ENCODE measurements at places on chromosomes 7 and 10.

GRCh38 chr7:49522111-49522510, 251.3 kb upstream of the VWC2 start:
- peak; percentile 84 for DNase-seq

DNA sequence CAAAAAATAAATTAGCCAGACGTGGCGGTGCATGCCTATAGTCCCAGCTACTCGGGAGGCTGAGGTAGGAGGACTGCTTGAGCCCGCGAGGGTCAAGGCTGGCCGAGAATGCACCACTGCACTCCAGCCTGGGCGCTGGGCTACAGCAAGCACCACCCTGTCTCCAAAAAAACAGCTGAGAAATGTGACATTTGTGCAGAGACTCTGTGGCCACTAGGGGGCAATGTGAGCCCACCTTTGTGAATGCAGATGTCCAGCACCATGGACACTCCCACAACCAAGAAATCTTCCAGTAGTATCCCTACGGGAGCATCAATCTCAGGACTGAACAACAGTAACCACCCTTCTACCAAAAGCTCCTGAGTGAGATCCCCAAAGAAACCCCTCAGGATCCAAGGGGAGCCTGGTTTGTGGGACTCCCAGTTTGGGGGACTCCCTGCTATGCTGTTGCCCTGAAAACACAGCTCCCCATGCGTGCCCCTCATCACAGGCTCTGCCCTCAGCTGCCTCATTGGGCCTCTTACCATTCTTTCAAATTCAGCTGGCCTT, 6.2 kb upstream of the AHCYL2 start:
- DNase-seq = peak; percentile 92

- no peak for DNase-seq
These were observed 527.7 kb upstream of the CELF2 start for GRCh38 chr10:10489805-10490571.

- DNase-seq = no peak
These were observed 33.8 kb upstream of the ARMS2 start for GRCh38 chr10:122420624-122421007.

DNA sequence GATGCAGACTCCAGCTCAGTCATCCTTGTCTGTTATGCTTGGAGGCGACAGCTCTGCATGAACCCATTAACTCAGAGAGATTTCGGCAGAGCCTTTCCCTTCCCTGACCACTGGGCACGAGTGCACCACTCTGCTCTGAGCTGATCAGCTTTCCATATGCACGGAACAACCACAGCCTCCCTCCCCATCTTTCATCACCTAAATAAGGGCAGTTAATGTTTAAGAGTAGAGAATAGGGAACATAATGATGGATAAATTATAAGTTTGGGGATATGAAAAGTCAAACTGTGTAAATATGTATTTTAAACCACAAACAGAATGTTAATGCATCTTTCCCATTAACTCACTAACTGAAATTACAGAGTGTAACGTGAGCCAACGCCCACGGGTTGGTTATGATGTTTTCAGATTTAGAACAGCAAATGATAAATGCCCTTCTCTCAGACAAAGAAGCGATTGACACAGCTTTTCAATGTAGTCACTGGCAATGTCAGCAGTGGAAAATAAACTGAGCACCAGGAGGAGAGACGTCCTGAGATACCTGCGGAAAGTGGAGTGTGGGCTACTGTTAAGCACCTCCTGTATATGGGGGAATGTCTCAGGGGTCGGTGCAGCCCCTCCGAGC, 658.2 kb downstream of the LRMDA start:
- DNase-seq = no peak
